Fibroblast of villous mesenchyme (primary cell): ENCODE measurements at places on chromosomes 5 and 9.

GRCh38 chr9:77847059-77847499, 184.5 kb downstream of the GNAQ start:
- DNase-seq = peak; percentile 44

GRCh38 chr5:170316937-170317336, 19.4 kb upstream of the LCP2 start:
- no peak for DNase-seq

GRCh38 chr5:172187118-172188032, 649 bp downstream of the STK10 start:
- peak; percentile 77 for DNase-seq

DNA sequence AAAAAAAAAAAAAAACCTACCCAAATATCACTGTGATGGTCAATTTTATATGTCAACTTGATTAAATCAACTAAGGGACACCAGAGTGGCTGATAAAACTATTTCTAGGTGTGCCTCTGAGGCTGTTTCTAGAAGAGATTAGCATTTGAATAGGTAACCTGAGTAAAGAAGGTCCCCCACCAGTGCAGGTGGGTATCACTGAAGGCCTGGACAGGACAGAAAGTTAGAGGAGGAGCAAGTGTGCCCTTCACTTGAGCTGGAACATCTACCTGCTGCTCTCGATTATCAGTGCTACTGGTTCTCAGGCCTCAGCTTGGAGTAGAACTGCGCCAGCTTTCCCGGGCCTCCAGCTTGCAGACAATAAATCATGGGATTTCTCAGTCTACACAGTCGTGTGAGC, 88.7 kb downstream of the TLE1 start:
- DNase-seq = no peak

- no peak for DNase-seq
Measured at GRCh38 chr9:93808115-93809029, 146.8 kb downstream of the BARX1 start.

DNA sequence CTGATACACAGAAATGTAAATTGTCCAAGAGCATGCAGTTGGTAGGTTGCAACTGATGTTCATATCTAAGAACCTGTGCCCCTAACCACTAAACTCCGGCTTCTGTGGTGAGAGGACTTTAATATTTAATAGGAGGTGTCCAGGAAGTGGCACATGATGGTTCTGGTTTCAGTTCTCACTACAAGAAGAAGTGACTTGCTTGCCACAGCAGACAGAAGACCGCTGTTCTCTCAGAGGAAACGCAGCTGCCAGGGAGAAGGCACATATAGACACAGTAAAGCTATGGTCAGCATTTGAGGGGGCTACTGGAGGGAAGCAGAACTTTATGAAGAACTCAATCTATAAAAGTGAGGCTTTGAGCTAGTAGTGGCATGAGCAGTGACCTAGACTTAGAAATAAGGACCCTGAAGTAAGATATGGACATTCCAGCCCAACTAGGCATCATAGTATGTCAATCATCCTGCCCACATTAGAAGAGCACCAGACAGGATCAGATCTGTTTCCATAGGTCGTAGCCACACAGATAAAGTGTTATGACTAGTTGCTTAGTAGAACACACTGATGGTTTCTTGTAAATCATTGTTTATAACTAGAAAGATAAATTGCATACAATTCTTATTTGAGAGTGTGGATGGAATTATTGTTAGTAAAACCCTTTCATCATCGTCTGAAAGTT, 36.4 kb upstream of the DAB2 start:
- peak; percentile 43 for DNase-seq

DNA sequence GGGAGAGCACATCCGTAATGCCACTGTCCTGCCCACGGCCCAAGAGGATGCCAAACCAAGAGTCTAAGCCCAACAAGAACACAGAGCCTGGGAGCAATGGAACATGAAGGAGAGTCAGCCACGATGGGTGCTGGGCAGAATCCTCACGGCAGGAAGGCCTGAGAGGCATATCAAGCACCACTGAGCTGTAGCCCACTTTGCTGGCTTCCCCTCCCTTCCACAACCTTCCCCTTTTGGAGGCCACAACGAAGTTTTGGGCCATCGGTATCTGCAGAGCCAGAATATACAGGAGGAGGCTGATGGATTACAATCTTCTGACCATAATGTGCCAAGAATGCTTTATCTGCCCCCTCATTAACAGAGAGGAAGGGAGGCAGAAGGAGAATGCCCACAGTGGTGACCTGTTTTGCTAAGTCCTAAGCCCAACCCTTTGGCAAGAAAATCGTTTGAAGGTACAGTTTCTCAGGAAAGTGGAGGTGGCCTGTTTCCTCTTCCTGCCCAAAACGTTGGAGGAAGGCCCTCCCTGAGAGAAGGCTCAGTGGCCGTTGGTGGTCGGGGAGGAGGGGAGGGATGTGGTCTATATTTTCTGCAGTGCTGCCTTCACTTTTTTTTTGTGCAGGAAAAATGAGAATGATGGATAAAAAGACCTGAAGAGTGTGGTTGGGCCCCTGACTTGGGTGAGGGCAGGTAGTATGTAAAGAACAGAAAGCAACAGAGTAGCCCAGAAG, 26.2 kb downstream of the MACROH2A1 start:
- no peak for DNase-seq

DNA sequence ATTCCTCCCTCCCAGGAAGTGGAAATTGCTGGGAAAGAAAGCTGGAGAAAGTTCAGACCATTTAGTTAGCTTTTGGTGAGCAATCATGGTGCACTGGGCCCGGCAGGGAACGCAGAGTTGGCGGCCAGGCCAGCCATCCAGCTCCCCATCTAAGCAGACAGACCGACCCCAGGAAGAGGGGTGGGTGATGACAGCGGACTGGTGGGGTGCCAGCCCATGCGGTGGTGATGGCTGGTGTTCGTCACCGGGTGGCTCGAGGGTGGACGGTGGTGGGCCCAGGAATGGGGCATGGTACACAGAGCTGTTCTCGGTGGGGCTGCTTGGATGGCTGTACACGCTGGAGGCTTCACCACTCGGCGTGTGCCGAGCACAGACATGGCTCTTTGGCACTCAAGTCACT, 85.6 kb upstream of the ARAP3 start:
- DNase-seq = no peak

DNA sequence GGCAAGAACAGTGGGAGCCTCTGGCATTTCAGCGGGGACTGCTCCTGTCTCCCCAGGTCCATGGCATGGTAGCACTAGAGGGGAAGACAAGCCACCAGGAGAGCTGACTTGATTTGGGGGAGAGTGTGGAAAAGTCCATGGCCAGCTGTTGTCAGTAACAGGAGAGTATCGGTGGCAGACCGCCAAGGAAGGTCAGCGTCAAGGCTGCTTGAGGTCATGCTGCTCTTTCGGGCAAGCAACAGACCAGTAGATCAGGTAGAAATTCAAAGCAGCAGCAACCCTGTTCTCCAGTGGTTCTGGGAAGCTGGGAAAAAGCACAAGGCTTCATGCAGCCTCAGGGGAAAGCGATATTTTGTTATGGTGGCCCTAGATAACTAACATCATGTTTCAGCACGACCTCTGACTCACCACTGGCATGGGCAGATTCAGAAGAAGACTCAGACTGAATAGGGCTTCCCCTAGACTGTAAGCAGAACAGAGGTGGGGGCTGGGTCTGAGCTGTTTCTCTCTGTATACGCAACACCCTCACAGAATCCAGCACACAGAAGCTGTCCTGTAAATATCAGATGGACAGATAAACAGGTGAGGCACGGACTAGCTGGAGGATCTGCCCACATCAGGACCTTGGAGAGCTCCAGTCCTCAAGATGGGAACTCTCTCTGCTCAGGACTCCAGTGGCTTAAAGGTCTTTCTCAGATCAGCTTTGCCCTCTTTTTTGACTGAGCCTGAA, 35.2 kb upstream of the PLEKHG4B start:
- DNase-seq = peak; percentile 42

DNA sequence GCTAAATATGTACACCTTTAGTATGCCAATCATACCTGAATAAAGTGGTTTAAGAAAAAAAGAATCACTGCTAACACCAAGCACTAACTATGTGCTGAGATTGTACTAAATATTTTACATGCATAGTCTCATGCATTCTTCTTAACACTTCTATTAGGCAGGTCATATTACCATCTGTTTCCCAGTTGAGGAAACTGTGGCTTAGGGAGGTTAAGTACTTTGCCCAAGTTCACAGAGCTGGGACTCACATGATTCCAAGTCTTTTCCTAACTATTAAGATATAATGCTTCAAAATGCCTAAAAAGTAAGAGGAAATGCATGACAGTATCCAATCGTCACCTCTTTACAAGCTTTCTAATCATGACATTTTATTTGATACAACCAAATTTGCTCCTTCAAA, 69.2 kb upstream of the PLPP6 start:
- DNase-seq = peak; percentile 84

- peak; percentile 98 for DNase-seq
Measured at GRCh38 chr5:74538206-74538661, 102.3 kb downstream of the ENC1 start.

- DNase-seq = peak; percentile 56
Measured at GRCh38 chr5:102958481-102959011, 161.4 kb downstream of the GIN1 start.

- DNase-seq = no peak
Measured at GRCh38 chr9:90815183-90815943, 13.7 kb downstream of the SYK start.

DNA sequence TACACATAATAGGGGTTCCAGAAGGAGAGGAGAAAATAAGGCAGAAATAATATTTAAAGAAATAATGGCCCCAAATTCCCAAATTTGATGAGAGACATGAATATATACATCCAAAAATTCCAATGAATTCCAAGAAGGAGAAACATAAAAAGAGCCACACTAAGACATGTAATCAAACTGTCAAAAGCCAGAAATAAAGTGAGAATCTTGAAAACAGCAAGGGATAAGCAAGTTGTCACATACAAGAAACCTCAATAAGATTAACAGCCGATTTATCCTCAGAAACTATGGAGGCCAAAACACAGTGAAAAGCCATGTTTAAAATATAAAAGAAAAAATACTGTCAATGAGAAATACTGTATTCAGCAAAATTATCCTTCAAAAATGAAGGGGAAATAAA, 14.5 kb downstream of the CATSPER3 start:
- no peak for DNase-seq

DNA sequence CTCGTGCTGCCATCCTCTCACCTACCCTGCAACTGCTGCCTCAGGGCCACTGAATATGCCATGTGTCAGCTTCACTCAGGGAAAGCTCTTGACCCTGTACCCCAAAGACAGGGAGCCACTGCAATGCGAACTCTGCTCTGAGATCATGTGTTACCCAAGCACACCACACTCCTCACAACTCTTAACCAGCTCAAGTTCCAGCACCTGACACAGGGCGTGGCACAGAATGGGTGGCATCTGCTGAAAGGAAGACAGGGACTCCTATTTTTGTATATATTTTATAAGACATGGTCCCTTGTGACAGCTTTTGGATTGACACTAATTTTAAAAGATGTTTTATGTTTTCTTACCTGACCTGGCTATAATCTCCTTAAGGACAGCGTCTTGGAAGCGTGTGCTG, 10.7 kb downstream of the PHYKPL start:
- no peak for DNase-seq

- no peak for DNase-seq
Measured at GRCh38 chr9:134214766-134215419, 50.5 kb upstream of the RNU6ATAC start.

DNA sequence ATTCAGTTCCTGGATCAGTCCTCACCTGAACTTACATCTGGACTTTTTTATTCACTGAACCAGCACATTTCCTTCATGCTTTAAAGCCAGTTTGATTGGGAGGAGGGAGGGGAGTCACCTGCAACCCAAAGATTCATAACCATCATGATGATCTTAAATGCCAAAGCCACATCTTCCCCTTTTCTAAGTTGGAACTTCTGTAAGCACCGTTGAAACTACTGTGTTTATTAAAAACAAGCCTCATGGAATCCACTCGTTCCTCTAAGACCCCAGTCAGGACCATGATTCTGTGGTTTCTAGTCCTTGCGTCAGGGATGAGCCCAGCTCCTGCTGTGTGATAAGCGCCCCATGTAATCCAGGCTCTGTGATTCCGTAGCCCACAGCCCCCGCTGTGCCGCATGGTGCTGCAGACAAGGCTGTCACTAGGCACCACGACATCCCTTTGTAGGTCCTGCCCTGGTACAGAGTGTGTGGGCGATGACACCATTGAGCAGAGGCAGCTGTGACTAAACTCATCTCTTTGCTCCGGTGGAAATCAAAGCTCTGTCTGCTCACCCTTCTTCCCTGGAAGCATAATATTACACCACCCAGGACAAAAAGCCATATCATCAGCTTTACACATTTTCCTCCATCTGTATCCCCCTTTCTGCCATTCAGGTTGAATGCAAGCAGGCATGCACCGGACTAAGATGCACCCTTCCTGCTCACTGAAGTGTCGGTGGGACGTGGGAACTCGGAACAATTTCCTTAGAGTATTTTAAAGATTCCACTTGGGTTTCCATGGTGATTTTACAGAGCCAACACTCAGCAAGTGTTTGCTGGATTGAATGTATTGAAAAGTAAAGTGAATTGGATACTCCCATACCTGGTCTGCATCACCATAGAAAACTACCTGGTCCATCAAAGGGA, 132.0 kb upstream of the FSTL4 start:
- no peak for DNase-seq

DNA sequence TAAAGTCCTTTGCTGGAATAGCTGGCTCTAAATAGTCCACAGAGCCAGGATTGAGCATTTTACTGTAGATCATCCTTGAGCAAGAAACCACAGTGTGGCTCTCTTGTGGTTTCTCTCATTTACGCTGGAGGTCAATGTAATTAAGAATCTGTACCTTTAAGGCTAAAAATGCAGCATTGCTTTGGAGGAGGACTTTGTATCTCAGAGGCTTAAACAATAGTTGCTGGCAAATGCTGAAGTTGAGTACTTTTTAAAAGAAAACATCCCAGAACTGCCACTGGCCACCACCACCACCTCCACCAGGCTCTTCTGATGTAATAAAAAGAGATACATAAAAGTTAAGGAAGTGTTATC, 177.3 kb upstream of the ADAMTSL1 start:
- DNase-seq = no peak

DNA sequence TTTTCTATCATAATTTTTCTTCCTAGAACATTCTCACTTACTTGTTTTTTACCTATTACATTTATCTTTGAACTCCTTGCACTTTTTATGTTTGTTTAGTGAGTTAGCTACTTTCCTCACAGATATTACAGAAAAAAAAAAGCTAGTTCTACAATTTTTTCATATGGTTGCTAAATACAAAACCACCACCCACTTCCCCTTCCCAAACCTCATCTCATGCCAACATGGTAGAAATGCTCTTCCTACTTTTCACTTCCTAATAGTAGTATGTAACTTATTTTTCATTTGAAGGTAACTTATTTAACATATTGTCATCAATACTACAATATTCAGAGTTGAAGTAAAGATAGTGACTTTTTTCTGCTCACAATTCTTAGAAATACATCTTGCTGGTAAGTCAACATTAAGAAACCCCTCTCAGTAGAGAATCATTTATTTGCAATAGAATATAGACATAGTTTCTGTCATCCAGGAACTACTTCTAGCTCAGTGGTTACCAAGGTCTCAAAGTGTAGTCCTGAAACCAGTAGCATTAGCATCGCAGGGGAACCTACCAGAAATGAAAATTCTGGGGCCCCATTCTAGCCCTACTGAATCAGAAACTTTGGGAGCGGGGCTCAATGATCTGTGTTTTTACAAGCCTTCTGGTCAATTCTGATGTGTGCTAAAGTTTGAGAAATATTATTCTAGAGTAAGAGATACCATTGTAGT, 1124.6 kb downstream of the DTWD2 start:
- DNase-seq = no peak
